NCI-H2081 treated with DMSO at 0.1 percent for 48 hours (cell line): ENCODE measurements at places on chromosomes 6 and 20.
A peak's percentile ranks its signal among the peaks of the same experiment; 100 is the strongest.

DNA sequence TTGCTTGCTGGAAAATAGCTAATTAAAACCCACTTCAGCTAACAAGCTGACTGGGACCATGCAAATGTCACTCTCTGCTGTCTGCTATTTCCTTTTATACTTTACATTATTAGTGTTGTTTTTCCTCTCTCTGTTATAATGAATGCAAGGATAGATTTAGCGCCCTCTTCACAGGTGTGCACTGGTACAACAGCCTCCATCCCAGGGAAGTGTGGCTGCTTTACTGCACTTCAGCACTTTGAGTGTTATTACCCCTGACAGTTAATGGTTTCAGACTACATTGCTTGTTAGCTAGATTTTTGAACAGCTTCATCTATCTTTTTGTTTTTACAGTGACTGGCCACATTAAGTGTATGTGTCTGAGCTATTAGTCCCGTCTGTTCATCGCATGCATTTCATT is 405.7 kb downstream of the RNF144B start:
- no peak for DNase-seq

DNA sequence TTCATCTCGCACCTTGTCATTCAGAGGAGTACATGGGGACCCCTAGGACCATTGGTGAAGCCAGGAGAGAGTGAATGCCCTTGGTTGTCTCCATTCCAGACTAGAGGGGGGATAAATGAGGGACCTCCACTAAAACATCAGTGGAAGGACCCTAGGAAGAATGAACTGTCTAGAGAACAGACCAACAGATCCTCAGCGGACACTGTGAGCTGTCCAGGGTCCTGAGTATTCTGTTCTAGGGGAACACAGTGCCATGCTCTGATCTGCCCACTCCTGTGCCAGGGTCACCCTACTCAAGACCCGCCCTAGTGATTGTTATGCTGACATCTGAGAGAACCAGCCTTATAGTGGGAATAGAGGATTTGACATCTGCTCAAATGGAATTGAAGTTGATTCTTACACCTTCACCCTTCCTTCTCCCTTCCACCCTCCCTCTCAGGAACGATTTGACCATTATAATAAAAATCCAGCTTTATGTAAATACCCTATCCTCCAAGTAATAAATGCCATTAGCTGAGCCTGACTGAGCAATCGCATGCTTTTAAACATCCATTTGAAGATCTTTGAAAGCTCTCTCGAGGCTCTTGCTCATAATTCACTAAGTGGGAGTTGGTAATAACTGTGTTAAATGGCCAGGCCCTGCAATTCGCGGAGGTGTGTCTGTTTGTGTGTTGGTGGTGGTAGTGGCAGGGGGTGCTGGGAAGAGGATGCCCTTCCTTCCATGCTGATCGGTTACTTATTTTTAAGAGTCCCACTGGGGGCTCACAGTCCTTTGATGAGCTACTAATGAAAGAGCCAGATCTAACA is 43.6 kb upstream of the SLC32A1 start:
- no peak for DNase-seq

- no peak for DNase-seq
Observed at GRCh38 chr20:56018194-56018593, 12.9 kb upstream of the CBLN4 start.

GRCh38 chr6:67887419-67887746 is 747.7 kb upstream of the ADGRB3 start:
- DNase-seq = no peak

GRCh38 chr6:56023829-56024228 is 148.4 kb upstream of the BMP5 start:
- DNase-seq = no peak

- DNase-seq = no peak
Observed at GRCh38 chr6:24831771-24832716, 33.3 kb upstream of the ARMH2 start.

DNA sequence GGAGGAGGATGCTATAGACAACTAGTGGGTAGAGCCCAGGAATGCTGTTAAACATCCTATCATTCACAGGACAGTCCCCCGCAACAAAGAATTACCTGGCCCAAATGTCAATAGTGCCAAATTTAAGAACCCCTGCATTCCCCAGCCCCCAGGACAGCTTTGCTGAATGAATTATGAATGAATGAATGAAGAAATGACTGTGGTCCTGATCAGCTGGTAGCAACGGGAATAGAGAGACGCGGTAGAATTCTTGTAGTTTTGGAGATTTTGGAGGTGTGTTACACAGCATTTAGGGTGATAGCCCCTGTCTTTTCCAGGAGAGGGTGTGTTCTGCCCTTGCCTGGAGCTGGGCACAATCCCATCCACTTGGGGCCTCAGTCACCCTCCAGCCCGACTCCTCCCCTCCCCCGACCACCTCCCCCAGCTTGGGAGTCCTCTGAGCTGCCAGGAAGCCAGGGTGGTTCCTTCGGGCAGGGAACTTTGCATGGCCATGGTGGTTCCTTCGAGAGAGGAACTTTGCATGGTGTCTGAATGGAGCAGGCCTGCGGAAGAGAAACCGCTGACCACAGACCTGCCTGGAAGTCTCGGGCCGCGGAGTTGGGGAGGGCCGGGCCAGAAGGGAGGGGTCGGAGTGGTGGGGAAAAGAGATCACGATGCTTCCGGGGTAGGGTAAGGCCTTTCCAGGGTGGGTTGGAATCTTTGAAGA is 1.0 kb upstream of the HCK start:
- DNase-seq = no peak

DNA sequence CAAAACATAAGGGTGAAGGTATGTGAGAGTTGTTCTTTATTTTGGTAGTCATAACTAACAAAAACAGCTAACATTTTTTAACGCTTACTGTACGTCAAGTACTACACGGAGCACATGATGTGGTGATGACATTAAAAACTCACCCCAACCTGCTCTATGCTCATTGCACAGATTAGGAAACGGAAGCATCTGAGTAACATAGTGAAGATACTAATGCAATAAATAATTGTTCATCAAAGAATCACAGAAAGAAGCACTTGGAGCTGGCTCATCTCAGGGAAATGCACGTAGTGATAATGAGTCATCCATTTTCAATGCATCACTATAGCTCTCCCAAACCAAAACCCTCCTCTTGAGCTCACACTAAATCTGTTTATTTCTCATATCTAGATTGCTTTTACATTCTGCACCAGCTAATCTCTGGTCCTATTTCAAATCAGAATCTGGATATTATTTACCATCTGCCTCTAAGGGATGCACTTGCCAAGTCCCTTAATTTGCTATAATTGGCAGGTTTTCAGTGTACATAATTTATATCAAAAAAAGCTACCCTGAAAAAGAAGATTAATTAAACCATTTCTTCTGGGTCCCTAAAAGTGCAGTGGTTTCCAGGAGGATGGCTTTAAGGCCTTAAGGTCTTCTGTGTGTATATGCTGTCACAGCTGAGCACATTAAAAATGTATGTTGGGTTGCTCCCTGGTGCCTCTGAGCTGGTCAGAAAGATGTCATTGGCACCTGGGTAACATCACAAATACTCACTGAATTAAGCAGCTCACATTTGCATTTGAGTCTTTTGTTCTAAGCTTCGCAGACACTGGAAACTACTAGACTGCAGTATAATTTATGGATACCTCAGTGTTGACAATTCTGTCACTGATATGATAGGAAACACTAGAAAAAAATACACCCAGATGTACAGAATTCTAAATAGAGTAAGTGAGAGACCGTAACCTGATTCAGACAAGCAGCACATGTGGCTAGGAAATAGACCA is 677.4 kb upstream of the CITED2 start:
- DNase-seq = no peak

GRCh38 chr6:79421001-79421411 is 116.2 kb downstream of the LCA5 start:
- no peak for DNase-seq

- no peak for DNase-seq
Observed at GRCh38 chr20:6802227-6802626, 34.7 kb downstream of the BMP2 start.

GRCh38 chr6:25346064-25346463 is 66.9 kb downstream of the CARMIL1 start:
- no peak for DNase-seq

- DNase-seq = no peak
Observed at GRCh38 chr6:36999061-36999750, 6.2 kb upstream of the FGD2 start.

DNA sequence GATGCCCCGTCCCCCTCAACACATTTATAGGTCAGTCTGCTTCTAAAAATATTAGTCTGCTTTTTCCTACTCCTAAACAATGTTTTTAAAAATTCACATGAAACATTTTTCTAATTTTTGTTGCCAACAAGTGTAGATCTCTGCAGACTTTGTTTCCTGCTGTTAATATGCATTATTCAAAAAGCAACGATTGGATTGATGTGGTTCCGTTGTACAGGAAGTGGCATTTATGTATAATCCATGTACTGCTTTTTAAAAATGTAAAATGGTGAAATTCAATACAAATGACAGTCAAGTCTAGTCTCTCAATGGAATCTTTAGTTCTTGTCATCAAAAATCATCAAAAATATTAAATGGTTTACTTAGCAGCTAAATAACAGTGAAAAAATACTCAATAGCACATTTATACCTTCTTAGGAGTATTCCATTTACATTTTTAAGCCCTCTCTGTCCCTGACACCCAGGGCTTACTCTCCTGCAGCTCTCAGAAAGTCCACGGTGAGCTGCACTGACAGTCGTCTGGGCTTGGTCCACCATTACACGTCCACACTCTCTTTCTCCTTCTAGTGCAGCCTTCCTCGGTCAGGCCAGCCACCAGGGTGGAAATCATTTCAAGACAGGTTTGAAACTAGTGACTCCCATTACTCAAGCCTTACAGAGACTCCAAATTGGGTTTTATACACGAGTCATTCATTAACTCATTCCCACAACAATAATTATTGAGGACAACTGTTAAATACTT is 211.5 kb downstream of the TMEM200A start:
- DNase-seq = no peak

DNA sequence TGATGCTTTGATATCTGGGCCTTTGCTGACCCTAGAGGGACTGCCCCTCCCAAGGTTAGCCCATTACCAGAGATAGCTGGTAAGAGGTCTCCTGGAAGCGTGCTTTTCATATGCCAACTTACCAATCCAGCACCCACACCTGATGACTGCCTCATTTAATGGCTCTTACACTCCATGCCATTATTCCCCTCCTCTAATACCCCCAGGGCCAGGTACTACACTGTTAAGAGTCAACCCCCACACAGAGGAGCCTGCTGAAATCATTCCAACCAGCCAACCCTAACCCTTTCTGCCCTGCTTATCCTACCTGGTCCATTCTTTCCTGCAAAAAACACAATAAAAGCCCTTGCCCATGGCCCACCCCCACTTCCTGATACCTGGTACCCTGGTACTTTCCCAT is 736.8 kb upstream of the SLC35B3 start:
- DNase-seq = no peak

DNA sequence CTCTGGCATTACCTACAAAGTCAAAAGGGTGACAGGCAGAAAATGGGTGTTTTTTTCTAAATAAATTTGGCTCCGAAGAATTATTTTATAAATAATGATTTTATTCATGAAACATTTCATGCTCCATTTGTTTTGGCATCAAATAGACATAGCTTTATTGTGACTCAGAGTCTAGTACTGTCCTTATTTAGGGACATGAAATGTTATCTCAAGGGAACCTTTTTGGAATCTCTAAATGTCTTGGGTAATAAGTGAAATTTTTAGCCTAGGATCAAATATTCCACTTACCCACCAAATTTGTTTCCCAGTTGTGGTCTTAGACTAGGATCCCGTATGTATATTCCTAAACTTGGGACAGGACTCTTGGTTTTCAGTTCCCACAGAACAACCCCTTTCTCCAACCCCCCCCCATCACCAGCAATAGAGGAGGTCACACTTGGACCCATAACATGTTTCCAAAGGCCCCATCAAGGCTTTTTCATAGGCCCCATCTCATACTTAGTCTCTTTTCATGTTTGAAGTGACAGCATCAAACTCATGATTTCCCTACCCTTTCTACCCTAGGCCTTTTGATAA is 81.8 kb downstream of the JAG1 start:
- no peak for DNase-seq

- no peak for DNase-seq
Observed at GRCh38 chr6:49519660-49520059, 19.9 kb downstream of the GLYATL3 start.

DNA sequence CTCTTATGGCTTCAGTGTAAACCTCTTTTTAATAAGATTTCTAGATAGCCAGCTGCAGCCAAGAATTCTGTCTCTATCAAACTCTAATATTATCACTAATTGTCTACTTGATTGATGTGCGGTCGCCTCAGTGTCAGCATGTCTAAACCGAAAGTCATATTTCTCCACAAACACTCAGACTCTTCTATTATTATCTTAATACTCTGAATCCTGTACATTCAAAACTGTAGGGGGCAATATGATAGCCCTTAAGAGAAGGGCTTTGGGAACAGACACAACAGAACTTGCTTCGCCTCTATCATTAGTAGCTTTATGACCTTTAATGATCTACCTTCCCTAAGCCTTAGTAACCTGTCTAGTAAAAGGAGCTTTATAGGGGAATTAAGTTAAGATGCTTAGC is 379.7 kb upstream of the PTCHD4 start:
- DNase-seq = no peak

- no peak for DNase-seq
Observed at GRCh38 chr6:18495236-18495635, 108.1 kb downstream of the RNF144B start.

DNA sequence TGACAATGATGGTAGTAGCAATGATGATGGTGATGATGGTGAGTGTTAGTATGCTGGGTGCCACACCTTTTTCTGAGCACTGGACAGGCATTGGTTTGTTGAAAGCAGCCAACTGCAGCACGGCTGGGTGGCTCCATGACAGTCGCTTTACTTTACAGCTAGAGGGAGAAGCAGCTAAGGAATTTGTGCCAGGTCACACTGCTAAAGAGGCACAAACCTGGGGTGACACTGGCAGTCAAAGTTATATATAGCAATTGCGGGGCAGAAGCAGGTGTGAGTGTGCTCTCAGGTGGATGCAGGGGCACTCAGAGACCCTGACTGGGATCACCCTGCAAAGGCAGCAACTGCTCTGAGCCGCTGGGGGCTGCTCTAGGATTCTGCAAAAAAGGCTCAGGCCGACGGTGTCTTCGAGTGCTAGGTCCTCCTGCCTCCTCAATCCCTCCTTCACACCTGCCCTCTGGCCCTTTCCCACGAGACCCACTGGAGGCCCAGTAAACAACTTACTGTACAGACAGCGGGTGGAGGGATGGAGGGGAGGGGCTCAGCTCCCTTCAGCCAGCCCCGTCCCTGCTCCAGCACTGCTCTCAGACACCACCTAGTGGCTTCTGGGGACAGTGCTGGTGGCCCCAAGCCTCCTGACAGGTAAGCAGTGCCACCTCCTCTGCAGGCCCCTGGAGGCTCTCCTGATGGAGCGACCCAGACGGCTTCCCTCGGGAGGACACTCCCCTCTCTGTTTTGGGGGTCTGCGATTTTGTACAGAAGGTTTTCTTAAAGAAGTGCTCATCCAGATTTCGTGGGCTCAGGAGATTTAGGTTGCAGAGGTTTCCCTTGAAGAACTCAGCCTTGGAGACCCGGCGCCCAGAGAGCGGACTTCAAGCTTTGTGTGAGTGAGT is 4.4 kb upstream of the RPS21 start:
- peak; percentile 31 for DNase-seq

- peak; percentile 37 for DNase-seq
Observed at GRCh38 chr20:25399037-25399430, 8.4 kb upstream of the ABHD12 start.

GRCh38 chr6:134903448-134903847 is 46.5 kb downstream of the ALDH8A1 start:
- DNase-seq = no peak
